Activated CD4-positive, alpha-beta memory T cell treated with anti-CD3 and anti-CD28 coated beads for 36 hours (primary cell): ENCODE measurements at places on chromosomes 7 and 10. TPM values are rescaled to one million over a fixed set of nuclear protein-coding genes. Genes with fewer than 3 reads are reported as not detected.

The SPDYE2B gene
- not detected for total RNA-seq

The ASL gene
- 26.2 TPM for total RNA-seq

The PAOX gene
- 8.8 TPM for total RNA-seq

The AKR1C1 gene
- total RNA-seq, result 0.12 TPM

The IGFBP3 gene
- 1.9 TPM for total RNA-seq

The SLC16A9 gene
- 0.44 TPM for total RNA-seq

The GCC1 gene
- 15.0 TPM for total RNA-seq

The MSMB gene
- not detected for total RNA-seq

The CPA5 gene
- total RNA-seq, result not detected

The ACTR3C gene
- 8.8 TPM for total RNA-seq

The PNLIP gene
- not detected for total RNA-seq

The DYNC1I1 gene
- total RNA-seq, result not detected

The SGCE gene
- total RNA-seq, result 0.92 TPM

The AMZ1 gene
- 0.94 TPM for total RNA-seq

The BTBD16 gene
- not detected for total RNA-seq

The INSYN2A gene
- not detected for total RNA-seq

The NANOS1 gene
- total RNA-seq, result 0.31 TPM

The CYP2W1 gene
- total RNA-seq, result not detected

The COL17A1 gene
- total RNA-seq, result not detected

The OTUD1 gene
- total RNA-seq, result 12.0 TPM

The ADCY1 gene
- 0.57 TPM for total RNA-seq

The TYSND1 gene
- 12.1 TPM for total RNA-seq

The CALML5 gene
- not detected for total RNA-seq

The ZNF736 gene
- total RNA-seq, result 23.6 TPM

The SUV39H2 gene
- total RNA-seq, result 39.8 TPM

The LEP gene
- total RNA-seq, result not detected

The SFTPA2 gene
- not detected for total RNA-seq

The CD36 gene
- total RNA-seq, result not detected

The OR2A42 gene
- not detected for total RNA-seq

The SP8 gene
- not detected for total RNA-seq

The DNAJC12 gene
- 8.8 TPM for total RNA-seq

The GRB10 gene
- total RNA-seq, result 9.9 TPM

The SUN3 gene
- not detected for total RNA-seq

The SAMD9L gene
- 19.1 TPM for total RNA-seq

The GARIN1A gene
- total RNA-seq, result not detected

The SFTPD gene
- total RNA-seq, result not detected

The TEX36 gene
- not detected for total RNA-seq

The ZC3HAV1L gene
- total RNA-seq, result 14.7 TPM

The LRRD1 gene
- total RNA-seq, result not detected

The GPR15LG gene
- not detected for total RNA-seq

The FAM237B gene
- total RNA-seq, result not detected

The NRG3 gene
- not detected for total RNA-seq

The PKD2L1 gene
- not detected for total RNA-seq

The RPEL1 gene
- total RNA-seq, result not detected

The PRPF18 gene
- 25.1 TPM for total RNA-seq

The LRRC27 gene
- 2.8 TPM for total RNA-seq

The PRSS37 gene
- not detected for total RNA-seq

The PRF1 gene
- total RNA-seq, result 32.4 TPM

The ZKSCAN5 gene
- total RNA-seq, result 7.7 TPM

The NODAL gene
- total RNA-seq, result not detected

The SPDYE16 gene
- total RNA-seq, result 0.19 TPM

The KLF14 gene
- total RNA-seq, result not detected
